ENCODE measurements at places on chromosomes 4 and X.

GRCh38 chrX:150712619-150713018 lies 19.4 kb downstream of the MTMR1 start:
- DNase-seq: no peak

- DNase-seq: no peak
Observed at GRCh38 chr4:13174001-13174400, 310.1 kb downstream of the RAB28 start.

GRCh38 chr4:41844327-41844726 lies 90.9 kb upstream of the TMEM33 start:
- DNase-seq: no peak

DNA sequence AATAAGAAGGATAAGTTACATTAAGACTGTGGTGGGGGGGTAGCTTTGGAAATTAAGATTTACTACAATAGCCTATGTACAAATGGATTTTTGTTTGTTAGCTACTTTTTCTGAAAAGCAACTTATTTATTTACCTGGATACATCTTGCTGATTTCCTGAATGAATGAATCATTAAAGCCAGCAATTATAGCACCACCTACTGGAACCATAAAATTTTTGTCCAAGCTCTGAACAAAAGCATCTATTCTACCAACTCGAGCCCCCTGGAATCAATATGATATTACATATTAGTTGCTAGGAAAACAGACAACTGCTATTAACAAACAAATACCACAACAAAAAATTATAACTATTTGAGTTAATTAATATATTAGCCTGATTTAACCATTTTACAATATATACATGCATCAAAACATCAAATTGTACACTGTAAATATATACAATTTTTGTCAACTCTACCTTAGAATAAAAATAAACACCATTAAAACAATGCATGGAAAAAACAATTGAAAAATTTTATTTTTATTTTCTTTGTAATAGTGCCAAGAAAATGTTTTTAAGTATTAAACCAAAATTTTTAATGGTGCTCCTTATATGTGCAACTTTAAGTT lies 15.3 kb downstream of the SEPSECS start:
- peak; percentile 21 for DNase-seq

DNA sequence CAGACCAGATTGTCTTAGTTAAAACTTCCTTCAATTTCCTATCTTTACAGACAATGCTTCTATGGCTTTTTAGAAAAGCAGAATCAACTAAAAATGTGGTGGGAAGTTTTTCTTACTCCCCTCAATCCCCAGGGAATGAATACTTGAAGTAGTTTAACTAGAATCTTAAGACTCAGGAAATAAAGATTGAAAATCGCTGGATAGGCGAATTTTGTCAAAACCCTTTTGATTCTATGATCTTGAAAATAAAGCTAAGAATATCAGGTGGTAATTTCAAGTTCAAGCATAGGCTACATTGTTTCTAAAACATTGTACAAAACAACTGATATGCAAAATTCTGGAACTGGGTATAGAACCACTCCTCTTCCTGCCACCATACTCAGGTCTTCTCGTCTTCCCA lies 276.5 kb upstream of the GK2 start:
- no peak for DNase-seq

DNA sequence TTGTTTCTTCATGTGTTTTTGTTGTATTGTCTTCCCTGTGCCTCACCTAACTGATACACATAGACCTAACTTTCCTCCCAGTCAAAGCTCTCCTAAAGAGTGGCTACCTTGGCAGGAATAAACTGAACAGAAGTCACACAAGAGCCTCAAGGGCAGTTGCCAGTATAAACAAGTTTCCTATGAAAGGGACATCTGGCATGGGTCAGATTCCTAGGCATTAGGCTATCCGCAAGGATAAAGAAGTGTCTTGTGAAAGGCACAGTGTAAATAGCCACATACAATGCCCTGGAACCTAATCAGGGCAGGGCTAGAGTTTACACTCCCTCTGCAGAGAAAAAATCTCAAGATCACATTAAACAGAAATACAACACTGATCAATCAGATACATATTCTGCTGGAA lies 220.8 kb downstream of the SPANXN3 start:
- DNase-seq: no peak

GRCh38 chrX:129497146-129497843 lies 26.0 kb downstream of the SMARCA1 start:
- DNase-seq: no peak

DNA sequence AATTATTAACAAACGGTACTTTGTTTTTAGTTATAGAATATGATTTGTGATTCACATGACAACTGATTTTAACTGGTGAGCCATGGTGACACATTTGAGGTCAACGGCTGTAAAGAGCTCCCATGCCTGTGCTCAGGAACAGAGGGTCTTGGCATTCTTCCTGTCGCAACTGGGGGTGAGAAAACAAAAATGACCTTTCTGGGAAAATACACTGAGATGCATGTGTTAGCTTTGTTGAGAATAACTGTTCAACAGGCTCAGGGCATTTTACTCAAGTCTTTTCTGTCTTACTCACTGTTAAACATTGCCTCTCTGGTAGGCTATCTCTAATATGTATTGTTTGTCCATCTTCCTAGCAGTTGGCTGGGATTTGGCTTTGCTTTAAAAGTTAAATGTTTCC lies 57.1 kb upstream of the HPGD start:
- no peak for DNase-seq

DNA sequence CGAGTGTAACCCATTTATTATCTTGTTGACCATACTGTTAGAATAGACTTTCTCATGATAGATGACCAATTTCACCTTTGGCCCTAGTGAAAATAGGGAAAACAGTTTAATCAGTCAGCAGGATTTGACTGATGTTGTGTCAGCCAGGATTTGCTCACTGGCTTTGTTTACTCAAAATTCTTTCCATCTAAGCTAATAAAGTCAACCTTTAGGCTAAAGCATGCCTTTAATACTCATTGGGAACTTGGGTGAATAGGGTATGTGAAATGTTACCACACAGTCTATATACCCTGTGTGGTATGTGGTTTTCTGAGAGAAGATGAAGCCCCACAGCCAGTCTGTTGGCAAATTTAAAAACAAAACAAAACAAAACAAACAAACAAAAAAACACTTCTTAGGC lies 18.7 kb upstream of the SPANXB1 start:
- DNase-seq: no peak

GRCh38 chrX:19867411-19867732 lies 20.0 kb downstream of the SH3KBP1 start:
- no peak for DNase-seq

DNA sequence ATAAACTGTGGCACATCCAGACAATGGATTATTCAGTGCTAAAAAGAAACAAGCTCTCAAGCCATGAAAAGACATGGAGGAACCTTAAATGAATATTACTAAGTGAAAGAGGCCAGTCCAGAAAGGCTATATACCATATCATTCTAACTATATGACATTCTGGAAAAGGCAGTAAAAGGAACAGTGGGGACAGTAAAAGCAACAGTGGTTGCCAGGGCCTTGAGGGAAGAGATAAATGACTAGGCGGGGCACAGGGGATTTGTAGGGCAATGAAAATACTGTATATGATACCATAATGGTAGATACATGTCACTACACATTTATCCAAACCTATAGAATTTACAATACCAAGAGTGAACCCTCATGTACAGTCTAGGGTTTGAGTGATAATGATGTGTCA lies 115.3 kb downstream of the ATP8A1 start:
- no peak for DNase-seq

DNA sequence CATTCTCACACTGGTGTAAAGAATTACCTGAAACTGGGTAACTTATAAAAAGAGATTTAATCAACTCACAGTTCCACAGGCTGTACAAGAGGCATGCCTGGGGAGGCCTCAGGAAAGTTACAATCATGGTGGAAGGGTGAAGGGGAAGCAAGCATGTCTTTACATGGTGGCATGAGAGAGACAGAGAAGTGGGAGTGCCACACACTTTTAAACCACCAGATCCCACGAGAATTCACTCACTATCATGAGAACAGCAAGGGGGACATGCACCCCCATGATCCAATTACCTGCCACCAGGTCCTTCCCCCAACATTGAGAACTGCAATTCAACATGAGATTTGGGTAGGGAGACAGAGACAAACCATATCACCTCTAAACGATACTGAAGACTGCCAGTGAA lies 23.0 kb downstream of the EPGN start:
- DNase-seq: no peak

DNA sequence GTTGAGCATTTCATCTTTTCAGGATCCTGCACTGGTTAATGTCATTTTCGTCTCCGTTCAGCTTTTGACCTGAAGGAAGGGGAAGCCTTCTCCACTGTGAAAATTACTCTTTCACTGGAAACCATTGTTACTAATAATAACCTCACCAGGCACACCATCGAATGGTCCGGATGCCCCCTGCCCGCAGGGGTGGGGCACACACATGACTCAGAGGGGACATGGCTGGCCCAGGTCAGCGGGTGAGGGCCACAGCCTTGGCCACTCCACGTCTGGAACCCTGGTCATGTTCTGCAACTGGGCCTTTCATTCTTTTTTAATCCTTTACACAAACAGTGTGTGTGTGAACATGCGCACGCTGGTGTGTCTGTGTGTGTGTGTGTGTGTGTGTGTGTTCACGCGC lies 191.8 kb downstream of the BCOR start:
- no peak for DNase-seq

DNA sequence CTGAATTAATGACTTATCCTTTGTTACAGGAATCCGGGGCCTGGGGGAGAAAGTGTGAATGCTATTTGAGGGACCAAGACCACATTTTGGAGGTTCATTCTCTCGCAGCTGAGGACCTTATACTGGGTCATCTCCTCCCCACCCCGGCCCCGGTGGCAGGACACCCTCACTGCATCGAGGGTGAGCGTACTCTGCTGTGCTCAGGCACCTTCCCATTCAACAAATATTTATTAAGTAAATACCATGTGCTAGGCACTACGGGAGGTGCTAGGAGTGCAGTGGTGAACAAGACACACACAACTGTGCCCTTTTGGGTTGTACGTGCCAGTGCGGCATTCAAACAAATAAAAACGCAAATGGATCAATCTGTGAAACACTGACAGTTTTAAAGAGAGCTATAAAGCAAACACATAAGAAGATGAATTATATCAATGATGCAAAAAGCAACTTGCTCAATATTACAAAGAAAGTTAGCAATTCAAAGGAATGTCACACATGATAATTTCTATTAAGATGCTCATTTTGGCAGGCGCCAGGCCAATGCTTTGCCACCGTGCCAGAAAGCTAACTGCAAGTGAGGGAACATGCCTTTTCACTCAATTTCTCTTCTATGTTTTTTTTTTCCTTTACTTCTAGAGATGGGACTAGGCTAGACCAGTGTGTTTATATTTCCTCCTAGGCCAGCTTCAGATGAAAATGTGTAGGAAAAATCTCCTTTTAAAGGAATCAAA lies 24.6 kb downstream of the ADGRG2 start:
- DNase-seq: no peak

DNA sequence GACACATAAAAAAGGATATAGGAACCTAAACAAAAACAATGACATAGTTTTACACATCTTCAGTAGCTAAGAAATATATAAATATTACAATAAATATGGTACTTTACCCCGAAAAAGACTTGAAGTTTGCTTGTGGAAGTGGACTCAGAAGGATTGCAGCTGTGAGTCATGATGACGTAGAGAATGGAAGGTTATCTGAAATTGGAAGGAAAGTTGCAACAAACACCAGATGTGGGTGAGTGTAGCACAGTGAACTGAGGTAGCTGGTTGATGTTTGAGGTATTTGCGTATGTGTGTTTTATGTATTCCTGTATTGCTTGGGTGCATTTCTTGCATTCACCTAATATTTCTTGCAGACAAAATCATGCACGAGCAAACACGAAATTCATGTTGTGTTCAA lies 113.0 kb downstream of the ARX start:
- no peak for DNase-seq

GRCh38 chr4:71570492-71570891 lies 213.4 kb downstream of the GC start:
- no peak for DNase-seq

DNA sequence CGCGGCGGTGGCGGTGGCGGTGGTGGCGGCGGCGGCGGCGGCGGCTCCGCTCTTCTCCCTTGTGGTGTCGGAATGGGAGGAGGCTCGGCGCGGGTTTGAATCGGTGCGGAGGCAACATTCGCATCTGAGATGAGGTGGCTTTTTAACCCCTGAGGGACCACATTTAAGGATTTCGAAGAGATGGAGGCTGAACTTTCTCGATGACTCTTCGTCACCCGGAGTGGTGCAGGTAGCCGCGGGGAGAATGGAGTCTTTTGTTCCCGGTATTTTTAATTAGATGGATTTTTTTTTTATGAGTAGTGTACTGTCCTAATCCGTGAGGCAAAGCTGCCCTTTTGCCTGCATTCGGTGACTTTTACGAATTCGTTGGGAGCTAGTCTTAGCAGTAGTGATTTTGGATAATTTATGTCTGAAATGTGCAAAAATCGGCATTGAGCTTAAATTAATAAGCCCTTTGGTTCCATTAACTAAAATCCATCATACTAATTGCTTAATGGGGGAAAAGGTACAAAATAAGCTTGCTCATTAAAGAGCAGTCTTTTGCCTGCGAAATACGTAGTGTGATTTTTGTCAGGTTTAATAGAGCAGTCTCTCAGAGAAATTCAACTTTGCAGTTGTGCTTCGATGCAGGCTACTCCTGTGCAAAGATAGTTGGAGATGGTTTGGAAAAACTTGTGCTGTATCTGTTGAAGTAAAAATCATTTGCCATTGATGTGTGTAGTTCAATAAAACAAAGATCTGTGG lies 206.2 kb downstream of the TENM3 start:
- DNase-seq: peak; percentile 23

DNA sequence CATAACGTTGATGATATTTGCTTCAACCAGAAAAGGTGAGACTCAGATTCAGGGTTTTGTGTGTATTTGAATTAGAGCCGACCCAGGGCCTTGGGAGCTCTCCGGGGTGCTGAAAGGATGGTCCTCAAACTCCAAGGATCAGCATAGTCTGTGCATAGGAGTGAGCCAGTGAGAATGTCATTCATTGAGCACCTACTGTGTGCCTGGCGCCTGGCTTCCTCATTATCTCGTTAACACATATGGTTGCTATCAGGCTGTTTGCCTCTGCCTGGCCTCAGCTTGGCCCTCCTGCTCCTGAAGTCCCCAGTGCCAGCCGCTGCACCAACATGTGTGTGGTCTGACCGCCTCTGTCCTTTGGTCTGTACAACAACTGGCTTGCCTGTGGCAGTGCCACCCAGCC lies 25.1 kb upstream of the JAKMIP1 start:
- DNase-seq: peak; percentile 51

DNA sequence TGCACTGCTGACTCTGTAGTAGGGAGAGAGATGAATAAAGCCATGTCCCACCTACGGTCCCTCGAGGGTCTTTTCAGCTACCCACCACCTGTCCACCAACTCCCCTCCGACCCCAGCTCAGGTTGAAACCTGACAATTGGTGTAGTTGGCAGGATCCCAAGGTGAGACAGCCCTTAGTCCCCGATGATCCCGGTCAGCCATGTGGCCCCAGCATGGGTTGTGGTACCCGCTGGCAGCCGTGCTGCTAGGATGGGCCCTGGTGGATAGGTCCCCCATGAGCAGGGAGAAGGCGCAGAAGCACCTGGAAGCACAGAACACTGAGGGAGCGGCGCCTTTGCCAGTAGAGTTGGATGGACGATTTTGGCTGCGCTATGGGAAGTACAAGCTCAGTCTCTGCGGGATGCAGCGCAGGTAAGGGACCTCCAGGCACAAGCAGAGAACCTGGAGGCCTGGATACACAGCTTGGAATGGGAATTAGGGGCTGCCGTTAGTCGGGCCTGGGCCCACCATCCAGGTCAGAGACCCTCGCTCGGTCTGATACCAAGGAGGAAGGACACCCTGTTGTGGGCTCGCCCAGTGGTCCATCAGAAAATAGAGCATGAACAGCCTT lies 694.6 kb upstream of the AGA start:
- DNase-seq: no peak

All from GM20000 (cell line).